ENCODE measurements at places on chromosomes 3 and 15.
A peak's percentile ranks its signal among the peaks of the same experiment; 100 is the strongest.

- no peak for DNase-seq
Measured at GRCh38 chr3:140368223-140368811, 309.5 kb upstream of the TRIM42 start.

DNA sequence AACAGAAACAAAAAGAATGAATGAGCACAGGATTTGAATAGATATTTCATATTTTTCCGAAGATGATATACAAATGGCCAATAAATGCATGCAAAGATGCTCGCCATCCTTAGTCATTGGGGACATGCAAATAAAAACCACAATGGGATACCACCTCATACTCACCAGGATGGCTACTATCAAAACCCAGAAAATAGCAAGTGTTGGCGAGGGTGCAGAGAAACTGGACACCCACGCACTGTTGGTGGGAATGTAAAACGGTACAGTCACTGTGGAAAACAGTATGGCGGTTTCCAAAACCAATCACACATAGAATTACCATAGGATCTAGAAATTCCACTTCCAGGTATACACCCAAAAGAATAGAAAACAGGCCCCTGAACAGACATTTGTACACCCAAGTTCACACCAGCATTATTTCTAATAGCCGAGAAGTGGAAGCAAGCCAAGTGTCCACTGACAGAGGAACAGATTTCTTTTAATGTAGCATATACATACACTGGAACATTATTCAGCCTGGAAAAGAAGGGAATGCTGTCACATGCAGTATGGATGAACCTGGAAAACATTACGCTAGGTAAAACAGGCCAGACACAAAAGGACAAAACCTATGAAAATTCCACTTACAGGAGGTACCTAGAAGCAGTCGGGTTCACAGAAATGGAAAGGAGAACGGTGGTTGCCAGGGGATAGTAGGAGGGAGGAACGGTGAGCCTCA, 3.6 kb downstream of the RNF168 start:
- DNase-seq, result no peak

DNA sequence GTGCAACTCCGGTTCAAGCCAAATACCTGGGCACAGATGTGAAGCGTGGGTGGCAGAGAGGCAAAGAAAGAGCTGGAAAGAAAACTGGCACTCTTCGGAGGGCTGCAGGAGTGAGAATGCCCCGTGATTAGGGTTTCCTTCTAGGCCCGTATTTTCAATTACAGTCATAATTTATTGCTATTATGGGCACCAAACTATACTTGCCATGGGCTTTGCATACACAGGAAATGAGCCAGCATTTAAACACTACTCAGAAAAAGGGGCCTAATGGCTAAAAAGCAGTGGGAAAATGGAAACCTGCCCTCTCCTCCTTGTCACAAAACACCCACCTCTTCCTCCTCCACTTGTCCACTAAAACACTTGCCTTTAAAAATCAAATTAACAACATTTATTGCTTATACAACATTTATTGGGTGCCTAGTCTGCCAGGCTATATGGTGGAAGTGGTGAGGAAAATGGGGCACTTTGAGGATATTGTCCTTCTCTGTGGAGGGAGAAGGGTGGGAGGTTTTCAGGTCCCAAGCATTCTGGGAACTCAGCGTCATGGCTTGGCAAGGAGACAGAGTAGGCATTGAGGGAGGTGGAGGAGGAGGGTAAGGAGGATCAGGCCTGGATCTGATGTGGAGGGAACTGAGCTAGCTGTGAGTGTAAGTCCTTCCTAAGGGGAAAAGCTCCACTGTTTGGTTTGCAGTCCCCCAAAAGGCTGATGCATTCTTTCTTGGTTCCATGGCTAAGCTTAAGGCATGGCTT, 160.9 kb downstream of the SLCO3A1 start:
- no peak for DNase-seq

DNA sequence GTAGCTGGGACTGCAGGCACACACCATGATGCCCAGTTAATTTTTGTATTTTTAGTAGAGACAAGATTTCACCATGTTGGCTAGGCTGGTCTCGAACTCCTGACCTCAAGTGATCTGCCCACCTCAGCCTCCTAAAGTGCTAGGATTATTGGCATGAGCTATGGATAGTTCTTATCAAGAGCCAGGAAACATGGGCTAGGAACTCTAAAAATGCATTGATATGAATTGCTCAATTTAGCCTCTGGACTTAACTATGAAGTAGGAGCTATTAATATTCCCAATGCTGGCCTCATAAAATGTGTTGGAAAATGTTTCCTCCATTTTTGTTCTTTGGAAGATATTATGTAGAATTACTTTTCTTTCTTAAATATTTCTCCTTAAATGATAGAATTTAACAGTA, 82.8 kb upstream of the PEX5L start:
- DNase-seq, result no peak

- DNase-seq, result peak; percentile 75
Measured at GRCh38 chr3:194632809-194633348, 340 bp downstream of the TMEM44 start.

DNA sequence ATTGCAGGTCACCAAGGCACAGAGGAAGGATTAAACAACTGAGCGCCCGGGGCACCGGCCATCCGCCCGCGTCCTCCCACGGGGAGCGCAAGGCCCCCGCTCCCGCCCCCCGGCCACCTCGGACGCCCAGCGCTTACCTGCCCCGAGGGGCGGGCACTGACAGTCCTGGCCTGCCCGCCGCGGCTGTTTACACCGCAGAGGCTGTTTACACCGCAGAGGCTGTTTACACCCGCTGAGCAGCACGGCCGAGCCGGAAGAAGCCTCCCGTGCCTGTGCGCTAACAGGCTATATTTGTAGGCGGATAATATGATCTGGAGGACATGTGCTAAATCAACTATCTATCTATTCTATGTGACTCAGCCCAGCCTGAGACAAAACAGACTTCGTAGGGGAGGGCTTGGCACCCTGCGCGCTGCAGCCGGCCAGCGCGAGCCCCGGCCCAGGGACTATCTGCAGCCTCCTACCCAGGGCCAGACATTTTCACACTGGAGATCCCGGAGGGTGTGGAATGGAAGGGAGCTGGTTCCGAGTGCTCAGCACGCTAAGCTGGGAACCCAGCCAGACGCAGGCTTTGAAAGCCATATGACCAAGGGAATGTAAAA, at the start of gene LRRC2:
Gene LRRC2, minus strand, starts transcription at position 263 of the 602 bp plus-strand sequence. CDS start 14,711 bp downstream, outside the sequence.
- DNase-seq, result no peak

DNA sequence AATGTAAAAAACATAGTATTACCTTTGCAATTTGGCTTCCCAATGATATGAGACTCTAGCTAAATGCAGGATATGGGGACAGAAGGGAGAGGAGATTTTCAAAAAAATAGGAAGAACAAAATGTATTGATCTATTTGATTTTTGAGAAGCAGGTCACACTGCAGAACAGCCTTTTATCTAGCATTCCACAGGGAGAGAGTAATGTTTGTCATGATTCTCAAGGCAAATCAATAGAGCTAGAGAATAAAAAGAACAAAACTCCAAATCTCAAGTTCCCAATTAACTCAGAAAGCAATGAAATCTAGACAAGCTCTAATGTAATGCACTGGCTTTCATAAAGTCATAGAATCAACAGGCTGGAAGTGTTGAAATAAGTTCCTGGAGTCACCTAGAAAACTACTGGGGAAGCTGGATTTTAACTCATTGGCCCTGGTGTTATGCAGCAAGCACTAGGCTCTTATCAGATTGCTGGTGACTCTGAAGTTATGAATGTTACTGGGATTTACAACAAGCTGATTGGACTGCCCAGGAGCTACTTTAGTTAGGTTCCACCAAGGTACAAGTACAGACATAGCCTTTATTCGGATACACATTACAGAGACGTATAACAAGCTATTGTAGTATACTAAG, 442.8 kb downstream of the FGF12 start:
- no peak for DNase-seq

- DNase-seq, result no peak
Measured at GRCh38 chr3:46564190-46565021, 1.7 kb downstream of the LRRC2 start.

DNA sequence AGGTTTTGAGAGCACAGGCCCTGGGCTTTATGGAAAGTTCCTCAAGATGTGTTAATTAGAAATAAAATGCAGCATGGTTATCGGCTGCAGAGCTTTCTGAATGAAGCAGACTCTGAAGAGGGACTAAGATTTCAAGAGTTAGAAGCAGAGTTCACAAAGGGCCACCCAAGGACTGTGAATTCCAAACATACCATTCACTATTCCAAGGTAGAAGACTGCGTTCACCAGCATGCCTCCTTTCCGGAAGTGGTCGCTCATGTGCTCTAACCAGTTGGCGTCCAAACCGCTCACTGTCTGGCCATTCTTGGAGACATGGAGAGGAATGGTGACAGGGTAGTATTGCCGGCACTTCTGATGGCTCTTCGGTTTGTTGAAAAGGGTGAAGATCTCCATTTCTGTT, 104.9 kb downstream of the OXNAD1 start:
- no peak for DNase-seq

- no peak for DNase-seq
Measured at GRCh38 chr15:75945953-75946352, 42.3 kb downstream of the FBXO22 start.

- DNase-seq, result no peak
Measured at GRCh38 chr3:117084277-117084676, 374.7 kb downstream of the TUSC7 start.

- no peak for DNase-seq
Measured at GRCh38 chr3:58531555-58531954, 5.4 kb downstream of the ACOX2 start.

- no peak for DNase-seq
Measured at GRCh38 chr15:75925440-75925839, 21.8 kb downstream of the FBXO22 start.

GRCh38 chr3:169323578-169324451, 339.7 kb downstream of the MECOM start:
- DNase-seq, result no peak

DNA sequence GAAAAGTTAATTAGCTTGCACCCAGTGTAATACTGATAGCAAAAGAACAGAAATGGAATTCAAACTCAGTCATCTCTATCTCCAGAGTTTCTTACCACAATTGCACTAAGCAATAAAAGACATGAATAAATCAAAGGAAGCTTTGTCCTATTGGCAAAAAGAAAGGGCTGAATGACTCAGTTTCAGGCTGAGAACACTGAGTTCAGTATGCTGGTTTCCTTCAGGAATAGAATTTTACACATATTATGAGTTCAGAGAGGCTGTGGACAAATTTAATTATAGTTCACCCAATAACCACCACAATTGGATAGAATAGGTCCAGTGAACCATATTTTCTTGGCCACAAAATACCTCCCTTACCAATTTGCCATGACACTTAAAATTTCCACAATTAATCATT, 249.7 kb downstream of the KCNMB2 start:
- DNase-seq, result no peak

- DNase-seq, result no peak
Measured at GRCh38 chr3:11908981-11909698, 62.5 kb upstream of the TAMM41 start.

GRCh38 chr3:9416139-9416780, 18.8 kb downstream of the SETD5 start:
- DNase-seq, result no peak

GRCh38 chr3:189307963-189308362, 136.2 kb downstream of the TPRG1 start:
- no peak for DNase-seq

DNA sequence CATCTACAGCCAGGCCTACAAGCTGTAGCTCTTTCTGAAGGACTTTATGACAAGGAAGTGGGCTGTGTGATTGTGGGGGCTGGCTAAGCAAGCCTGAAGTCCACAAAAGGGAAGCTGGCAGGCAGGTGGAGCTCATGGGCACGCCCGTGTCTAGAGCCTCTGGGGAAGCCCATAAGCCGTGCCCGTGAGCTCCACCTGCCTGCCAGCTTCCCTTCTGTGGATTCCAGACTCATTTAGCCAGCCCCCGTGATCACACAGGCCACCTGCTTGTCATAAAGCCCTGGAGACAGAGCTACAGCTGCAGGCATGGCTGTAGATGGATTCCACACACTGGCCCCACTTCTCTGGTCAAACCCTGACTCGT, 15.2 kb downstream of the EFCC1 start:
- peak; percentile 91 for DNase-seq

- DNase-seq, result no peak
Measured at GRCh38 chr15:82681371-82681770, 28.3 kb downstream of the AP3B2 start.

DNA sequence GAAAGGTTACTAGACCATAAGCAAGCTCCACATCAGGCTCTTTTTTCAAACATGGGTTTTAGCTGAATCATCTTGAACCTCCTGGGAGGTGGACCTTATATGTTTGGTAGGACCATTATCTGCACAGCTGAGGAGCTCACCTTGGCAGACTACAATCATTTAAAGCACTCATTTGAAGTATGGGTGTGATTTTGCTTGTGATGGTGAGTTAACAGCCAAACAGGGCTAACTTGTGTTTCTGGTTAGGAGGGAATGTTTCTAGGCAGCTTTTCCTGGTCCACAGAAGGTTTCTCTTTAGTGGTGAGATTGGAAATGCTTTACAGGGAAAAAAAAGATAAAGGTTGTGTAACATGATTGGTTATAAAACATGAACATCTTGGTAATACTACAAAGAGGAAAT, 61.8 kb downstream of the ARHGEF26 start:
- DNase-seq, result no peak

GRCh38 chr3:179304605-179305004, 18.2 kb upstream of the ZNF639 start:
- no peak for DNase-seq

All from NCI-H1105 (cell line).